ENCODE measurements at places on chromosomes 2 and 18. TPM values are rescaled to one million over a fixed set of nuclear protein-coding genes. Genes with fewer than 3 reads are reported as not detected.

- no peak for DNase-seq
Observed at GRCh38 chr18:12598181-12598930, 59.6 kb downstream of the SPIRE1 start.

DNA sequence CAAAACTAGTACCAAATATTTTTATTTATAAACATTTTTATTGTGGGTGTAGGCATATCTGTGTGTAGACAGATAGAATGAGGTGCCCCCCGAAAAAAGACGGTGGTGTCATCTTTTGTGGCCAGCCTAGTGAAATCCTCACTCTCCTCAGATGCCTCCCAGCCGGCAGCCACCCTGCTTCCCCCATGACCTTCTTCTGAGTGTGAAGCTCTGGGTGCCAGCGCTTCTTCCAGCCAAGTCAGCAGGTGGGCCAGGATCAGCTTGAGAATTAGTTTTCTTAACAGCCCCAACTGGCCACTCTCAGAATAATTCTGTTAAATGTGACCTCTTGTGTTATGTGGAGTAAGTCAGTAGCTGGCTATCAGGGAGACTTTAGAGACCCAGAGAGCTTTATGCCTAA lies 229.6 kb upstream of the FOSL2 start:
- no peak for DNase-seq

DNA sequence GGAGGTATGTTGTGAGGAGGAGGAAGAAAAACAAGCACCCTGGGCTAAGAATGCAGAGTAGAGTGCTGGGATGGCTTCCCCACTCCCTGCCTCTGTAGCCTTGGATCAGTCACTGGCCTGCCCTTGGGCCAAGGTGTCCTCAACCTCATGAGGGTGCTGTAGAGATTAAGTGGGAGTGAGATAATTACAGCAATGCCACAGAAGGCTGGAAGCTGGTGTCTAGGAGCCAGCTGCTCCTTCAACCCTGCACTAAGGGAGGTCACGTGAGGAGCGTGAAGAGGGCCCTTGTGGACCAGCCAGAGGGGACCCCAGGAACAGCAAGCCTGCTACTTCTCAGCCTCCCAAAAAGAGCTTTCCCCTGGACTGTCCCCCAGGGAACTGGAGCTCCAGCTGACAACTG lies 95.2 kb downstream of the TTC32 start:
- DNase-seq = no peak

DNA sequence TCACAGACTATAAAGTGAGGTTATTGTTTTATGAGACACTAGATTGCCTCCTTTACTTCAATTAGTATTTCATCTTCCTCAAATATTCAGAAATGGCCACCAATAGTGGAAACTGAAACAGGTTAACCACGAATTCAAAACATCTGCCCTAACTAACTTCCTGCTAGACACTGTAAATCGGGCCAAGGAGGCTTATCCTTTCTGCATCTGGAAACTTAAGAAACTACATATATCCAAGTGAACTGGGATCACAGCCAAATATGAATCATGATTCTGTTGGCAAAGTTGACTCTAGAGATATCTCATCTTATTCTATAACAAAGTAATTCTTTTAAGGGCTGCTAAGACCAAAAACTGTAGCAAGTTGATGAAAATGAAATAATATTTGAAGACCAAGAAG lies 136.6 kb upstream of the ZC3H15 start:
- DNase-seq = no peak

The FSHR gene
- total RNA-seq = not detected

GRCh38 chr18:7668392-7668791 lies 101.3 kb downstream of the PTPRM start:
- DNase-seq = no peak

GRCh38 chr18:62289047-62289446 lies 36.1 kb upstream of the TNFRSF11A start:
- no peak for DNase-seq

DNA sequence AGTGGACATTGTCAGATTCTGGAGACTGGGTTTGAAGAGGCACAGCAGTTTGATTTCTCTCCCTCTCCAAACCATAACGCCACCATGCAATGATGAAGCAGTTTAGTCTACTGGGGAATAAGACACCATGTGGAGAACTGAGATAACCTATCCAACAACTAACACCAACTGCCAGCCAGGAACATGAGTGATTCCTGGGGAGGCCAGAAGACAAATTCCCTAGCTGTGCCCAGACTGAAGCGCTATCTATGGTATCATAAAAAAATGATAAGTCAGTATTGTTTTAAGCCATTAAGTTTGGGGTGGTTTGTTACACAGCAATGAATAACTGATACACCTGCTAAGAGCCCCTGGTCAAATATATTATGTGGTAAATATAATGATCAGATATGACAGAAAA lies 129.3 kb downstream of the EXOC6B start:
- DNase-seq = no peak
